ENCODE measurements at places on chromosomes 2 and 18. TPM values are rescaled to one million over a fixed set of nuclear protein-coding genes. Genes with fewer than 3 reads are reported as not detected.

UCN gene
- 1.2 TPM for total RNA-seq

UGT1A3 gene
- 0.09 TPM for total RNA-seq

GPAT2 gene
- 0.02 TPM for total RNA-seq

IL36B gene
- total RNA-seq: not detected

SCN9A gene
- total RNA-seq: 3.7 TPM

UBE2E3 gene
- 82.8 TPM for total RNA-seq

DSG1 gene
- total RNA-seq: not detected

MC5R gene
- total RNA-seq: 0.06 TPM

INO80B gene
- total RNA-seq: 50.4 TPM

OLA1 gene
- 121 TPM for total RNA-seq

SPC25 gene
- 19.4 TPM for total RNA-seq

TET3 gene
- total RNA-seq: 9.9 TPM

RGPD4 gene
- not detected for total RNA-seq

SERPINB10 gene
- total RNA-seq: not detected

MROH2A gene
- 0.23 TPM for total RNA-seq

SEMA4F gene
- total RNA-seq: 8.7 TPM

NOL4 gene
- not detected for total RNA-seq

Measured in A549 treated with AZD2906 at 1 μM for 4 hours (cell line).